Upper lobe of left lung (tissue), 6 donors: ENCODE measurements at places on chromosomes 12 and 14. TPM values are rescaled to one million over a fixed set of nuclear protein-coding genes. Genes with fewer than 3 reads are reported as not detected.

The AMHR2 gene
- 0.24 TPM for total RNA-seq

- H3K27me3 ChIP-seq = no peaks in the 10 kb centered on the region
- H3K4me1 ChIP-seq = no peaks in the 10 kb centered on the region
- no peak overlapping the region for H3K4me3 ChIP-seq
- no peaks in the 10 kb centered on the region for H3K36me3 ChIP-seq
Observed at GRCh38 chr12:95574799-95575452, 23.6 kb upstream of the USP44 start.

The CCDC85C gene
- 22.5 TPM for total RNA-seq

The KRT78 gene
- total RNA-seq = not detected

- DNase-seq = no peak
- no peaks in the 10 kb centered on the region for H3K4me1 ChIP-seq
- no peaks in the 10 kb centered on the region for H3K36me3 ChIP-seq
- no peak overlapping the region for H3K4me3 ChIP-seq
- H3K27me3 ChIP-seq = no peaks in the 10 kb centered on the region
- H3K27ac ChIP-seq = no peak overlapping the region
Observed at GRCh38 chr14:104908303-104908702, 16.4 kb upstream of the PLD4 start.

- no peaks in the 10 kb centered on the region for H3K4me1 ChIP-seq
- H3K4me3 ChIP-seq = no peak overlapping the region
- H3K27ac ChIP-seq = no peak overlapping the region
- no peak for DNase-seq
Observed at GRCh38 chr12:14317362-14318146, 47.9 kb upstream of the ATF7IP start.

The KCNA5 gene
- total RNA-seq = 0.61 TPM

DNA sequence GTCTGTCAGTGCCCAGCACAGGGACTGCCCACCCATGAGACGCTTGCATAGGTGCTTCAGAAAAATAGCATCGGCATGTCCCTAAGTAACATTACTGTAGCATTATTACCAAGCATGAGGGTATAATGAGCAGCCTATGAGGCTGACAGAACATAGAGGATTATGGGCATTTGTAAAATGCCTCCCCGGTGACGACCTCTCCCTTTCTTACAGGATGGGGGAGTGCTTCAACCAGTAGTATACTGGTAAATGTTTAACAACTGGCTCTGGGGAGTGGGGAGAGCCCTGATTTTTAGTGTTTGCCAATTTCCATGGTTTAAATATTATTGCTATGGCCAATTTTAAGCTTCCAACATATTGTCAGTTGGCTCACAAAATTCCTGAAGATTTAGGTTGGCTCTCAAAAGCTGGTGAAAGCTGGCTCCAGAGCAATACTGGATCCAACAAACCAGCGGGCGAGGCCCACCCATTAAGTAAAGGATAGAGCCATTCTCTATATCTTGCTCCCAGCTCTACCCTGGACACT, 104.5 kb downstream of the ETNK1 start:
- no peaks in the 10 kb centered on the region for H3K36me3 ChIP-seq
- no peak for DNase-seq
- H3K27me3 ChIP-seq = no peaks in the 10 kb centered on the region
- no peak overlapping the region for H3K4me3 ChIP-seq

The ASCL4 gene
- not detected for total RNA-seq

DNA sequence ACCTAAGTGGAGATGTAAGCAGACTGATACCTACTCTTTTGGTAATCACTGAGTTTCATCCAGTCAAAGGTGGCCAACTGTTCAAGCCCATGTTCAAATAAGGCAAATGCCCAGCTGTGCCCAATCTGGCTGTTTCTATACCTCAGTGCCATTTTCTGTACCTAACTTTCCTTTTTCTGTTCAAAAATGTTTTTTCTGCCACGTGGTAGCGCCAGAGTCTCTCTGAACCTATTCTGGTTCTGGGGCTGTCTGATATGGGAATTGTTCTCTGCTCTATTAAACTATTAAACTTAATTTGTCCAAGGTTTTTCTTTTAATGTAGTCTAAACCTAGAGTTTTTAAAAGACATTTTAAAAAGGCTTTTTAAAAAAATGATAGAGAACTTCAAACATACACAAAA, 391.2 kb downstream of the NOVA1 start:
- no peak overlapping the region for H3K27ac ChIP-seq
- DNase-seq = no peak
- H3K4me3 ChIP-seq = no peak overlapping the region

The MYF6 gene
- not detected for total RNA-seq

The SERPINA3 gene
- 32.5 TPM for total RNA-seq

GRCh38 chr14:101781240-101782061, 19.9 kb downstream of the PPP2R5C start:
- H3K27ac ChIP-seq = no peak overlapping the region
- no peaks in the 10 kb centered on the region for H3K36me3 ChIP-seq
- DNase-seq = no peak
- peak overlapping the region; percentile 45 for H3K4me3 ChIP-seq

The TC2N gene
- 121 TPM for total RNA-seq

DNA sequence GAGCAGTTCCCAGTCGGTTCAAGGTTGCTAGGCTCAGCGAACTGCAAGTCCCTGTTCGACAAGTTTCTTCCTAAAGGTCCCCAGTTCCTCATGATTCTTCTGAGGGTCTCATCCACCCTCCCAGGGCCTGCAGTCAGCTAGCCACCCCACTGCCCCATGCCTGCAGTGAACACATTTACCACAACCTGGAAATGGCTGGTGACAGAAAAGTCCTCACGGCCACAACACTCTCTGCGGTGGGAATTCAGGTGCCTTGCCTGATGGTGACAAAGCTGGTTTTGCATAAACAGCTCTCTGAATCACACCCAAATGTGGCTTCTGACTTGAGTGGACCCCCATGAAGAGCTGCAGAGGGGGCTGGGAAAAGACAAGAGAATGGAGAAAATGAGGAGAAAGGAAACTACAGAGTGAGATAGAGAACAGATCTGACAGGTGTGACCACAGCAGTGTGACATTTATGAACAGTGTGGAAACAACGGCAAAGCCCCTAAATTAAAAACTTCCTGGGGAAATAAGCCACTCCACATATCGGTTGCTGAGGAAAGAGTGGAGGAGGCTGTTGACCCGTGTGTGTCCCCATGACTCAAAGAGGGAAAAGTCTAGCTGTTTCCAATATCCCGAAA, 1.3 kb upstream of the CD27 start:
- H3K4me3 ChIP-seq = no peak overlapping the region
- no peak for DNase-seq
- no peaks in the 10 kb centered on the region for H3K36me3 ChIP-seq
- no peaks in the 10 kb centered on the region for H3K27me3 ChIP-seq

The NXPH4 gene
- total RNA-seq = not detected

GRCh38 chr12:48817873-48818830, at the start of gene CACNB3:
Gene CACNB3 (plus strand): TSS chr12:48818496. CDS start chr12:48818930, 434 bp downstream.
- peak within 1 kb of the TSS; percentile 82 for H3K4me3 ChIP-seq
- peak; percentile 76 for DNase-seq
- H3K4me1 ChIP-seq = peaks cover 34% of the 10 kb centered on the region
- H3K27ac ChIP-seq = peak within 1 kb of the TSS; percentile 72
- H3K36me3 ChIP-seq = no peaks in the 10 kb centered on the region

GRCh38 chr14:50882932-50883826, 11.3 kb downstream of the ABHD12B start:
- no peaks in the 10 kb centered on the region for H3K4me1 ChIP-seq
- no peaks in the 10 kb centered on the region for H3K36me3 ChIP-seq
- no peak overlapping the region for H3K27ac ChIP-seq
- H3K4me3 ChIP-seq = no peak overlapping the region
- DNase-seq = no peak
- no peaks in the 10 kb centered on the region for H3K27me3 ChIP-seq

The PAPLN gene
- total RNA-seq = 18.0 TPM

The USP15 gene
- 79.5 TPM for total RNA-seq

DNA sequence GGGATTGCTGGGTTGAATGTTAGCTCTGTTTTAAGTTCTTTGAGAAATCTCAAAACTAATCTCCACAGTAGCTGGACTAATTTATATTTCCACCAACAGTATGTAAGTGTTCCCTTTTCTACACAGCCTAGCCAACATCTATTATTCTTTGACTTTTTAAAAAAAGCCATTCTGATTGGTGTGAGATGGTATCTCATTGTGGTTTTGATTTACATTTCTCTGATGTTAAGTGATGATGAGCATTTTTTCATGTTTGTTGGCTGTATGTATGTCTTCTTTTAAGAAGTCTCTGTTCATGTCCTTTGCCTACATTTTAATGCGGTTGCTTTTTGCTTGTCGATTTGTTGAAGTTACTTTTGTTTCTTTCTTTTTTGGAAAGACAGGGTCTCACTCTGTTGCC, 301.1 kb upstream of the OR4E1 start:
- H3K4me1 ChIP-seq = no peaks in the 10 kb centered on the region
- no peaks in the 10 kb centered on the region for H3K27me3 ChIP-seq
- no peak overlapping the region for H3K4me3 ChIP-seq
- no peaks in the 10 kb centered on the region for H3K36me3 ChIP-seq

DNA sequence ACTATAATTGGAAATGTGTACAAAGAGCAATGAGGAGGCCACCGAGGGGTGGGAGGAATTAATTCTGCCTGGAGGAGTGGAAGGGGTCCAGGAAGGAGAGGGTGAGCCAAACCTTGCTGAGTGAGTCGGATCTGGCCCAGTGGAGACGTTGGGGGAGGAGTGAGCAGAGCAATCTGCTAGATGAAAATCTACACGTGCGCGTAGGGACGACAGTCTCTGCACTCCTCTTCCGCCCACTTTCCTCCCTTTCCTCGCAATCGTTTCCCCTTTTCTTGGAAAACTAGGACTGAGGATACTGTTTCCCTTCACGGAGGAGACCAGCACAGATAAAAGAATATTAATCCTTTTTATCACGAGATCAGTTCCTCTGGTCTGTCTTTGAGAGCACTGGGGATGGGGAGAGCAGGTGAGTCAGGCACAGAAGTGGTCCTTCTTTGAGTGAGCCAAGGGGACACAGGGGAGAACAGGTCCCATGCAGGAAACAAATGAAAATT, 2.9 kb upstream of the NAB2 start:
- H3K27ac ChIP-seq = peak overlapping the region; percentile 99
- no peaks in the 10 kb centered on the region for H3K27me3 ChIP-seq
- DNase-seq = peak; percentile 45
- peaks cover 29% of the 10 kb centered on the region for H3K4me1 ChIP-seq
- H3K36me3 ChIP-seq = no peaks in the 10 kb centered on the region

The LMBR1L gene
- total RNA-seq = 108 TPM

DNA sequence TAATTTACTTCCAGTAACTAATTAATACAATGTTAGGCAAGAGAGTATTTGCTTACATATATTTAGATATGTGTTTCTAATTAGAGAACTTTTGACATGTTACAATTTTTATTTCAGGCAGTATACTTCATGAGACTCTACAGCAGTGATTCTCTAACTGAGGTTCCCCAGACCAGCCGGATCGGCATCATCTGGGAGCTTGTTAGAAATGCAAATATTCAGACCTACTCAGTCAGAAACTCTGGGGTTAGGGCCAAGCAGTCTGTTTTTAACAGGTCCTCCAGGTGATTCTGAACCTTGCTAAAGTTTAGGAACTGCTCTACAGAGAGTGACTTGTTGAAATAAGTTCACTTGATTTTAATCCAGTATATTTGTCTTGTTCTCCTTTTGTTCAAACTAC, 46.5 kb downstream of the ARID2 start:
- DNase-seq = no peak
- H3K4me3 ChIP-seq = no peak overlapping the region
- peaks cover 21% of the 10 kb centered on the region for H3K4me1 ChIP-seq
- no peak overlapping the region for H3K27ac ChIP-seq
- H3K36me3 ChIP-seq = no peaks in the 10 kb centered on the region

The HOXC4 gene
- total RNA-seq = not detected

- H3K36me3 ChIP-seq = no peaks in the 10 kb centered on the region
- no peak for DNase-seq
- H3K27me3 ChIP-seq = no peaks in the 10 kb centered on the region
- H3K4me3 ChIP-seq = no peak overlapping the region
- H3K27ac ChIP-seq = no peak overlapping the region
Observed at GRCh38 chr12:1518591-1519516, 75.5 kb downstream of the FBXL14 start.

The NTS gene
- not detected for total RNA-seq

GRCh38 chr12:118534003-118534402, 157.6 kb downstream of the SUDS3 start:
- DNase-seq = no peak
- no peaks in the 10 kb centered on the region for H3K36me3 ChIP-seq
- no peak overlapping the region for H3K4me3 ChIP-seq
- no peak overlapping the region for H3K27ac ChIP-seq
- H3K27me3 ChIP-seq = no peaks in the 10 kb centered on the region

GRCh38 chr14:73358187-73358586, 100.2 kb downstream of the NUMB start:
- no peaks in the 10 kb centered on the region for H3K27me3 ChIP-seq
- no peaks in the 10 kb centered on the region for H3K4me1 ChIP-seq
- no peaks in the 10 kb centered on the region for H3K36me3 ChIP-seq
- no peak for DNase-seq
- H3K4me3 ChIP-seq = no peak overlapping the region

DNA sequence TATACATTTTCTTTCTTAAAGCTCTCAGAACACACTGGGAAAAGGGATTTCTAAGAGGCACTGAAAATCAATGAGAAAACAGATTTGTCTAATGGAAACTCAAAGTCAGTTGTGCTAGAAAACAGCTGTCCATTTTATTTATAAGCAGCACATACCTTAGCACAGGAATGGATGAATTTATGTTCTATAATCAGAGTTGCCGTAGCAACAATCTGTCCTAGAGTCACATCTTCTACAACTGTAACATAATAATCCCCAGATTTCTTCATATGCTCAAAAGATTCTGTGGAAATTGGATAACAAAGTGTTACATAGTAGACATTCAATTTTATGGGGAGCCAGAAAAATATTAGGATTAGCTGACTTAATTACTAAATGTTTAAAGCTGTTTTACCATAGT, 9.8 kb downstream of the GNPNAT1 start:
- no peaks in the 10 kb centered on the region for H3K27me3 ChIP-seq
- DNase-seq = no peak
- no peaks in the 10 kb centered on the region for H3K4me1 ChIP-seq
- H3K4me3 ChIP-seq = no peak overlapping the region

DNA sequence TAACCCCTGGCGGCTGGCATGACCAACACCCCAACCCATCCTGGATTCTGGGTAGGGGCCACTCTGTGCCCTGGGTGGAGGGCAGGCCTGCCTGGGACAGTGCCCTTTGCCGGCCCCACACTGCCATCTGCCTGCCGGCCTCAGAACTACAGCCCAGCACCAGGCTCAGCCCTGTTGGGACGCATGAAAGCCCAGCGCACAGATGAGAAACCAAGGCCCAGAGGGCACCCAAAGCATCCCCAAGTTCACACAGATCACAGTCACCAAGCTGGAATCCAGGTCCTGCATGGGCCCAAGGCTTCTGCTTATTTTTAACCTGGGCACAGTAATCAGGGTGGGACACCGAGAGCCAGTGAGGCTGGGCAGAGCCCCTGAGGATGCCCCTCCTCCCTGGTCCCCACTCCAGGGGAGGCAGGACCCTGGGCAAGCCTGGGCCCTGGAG, 26.2 kb downstream of the RFLNA start:
- peak; percentile 70 for DNase-seq
- no peak overlapping the region for H3K27ac ChIP-seq
- peaks cover 27% of the 10 kb centered on the region for H3K36me3 ChIP-seq
- no peak overlapping the region for H3K4me3 ChIP-seq
